ENCODE measurements at places on chromosomes 12 and 14.
A peak's percentile ranks its signal among the peaks of the same experiment; 100 is the strongest.

DNA sequence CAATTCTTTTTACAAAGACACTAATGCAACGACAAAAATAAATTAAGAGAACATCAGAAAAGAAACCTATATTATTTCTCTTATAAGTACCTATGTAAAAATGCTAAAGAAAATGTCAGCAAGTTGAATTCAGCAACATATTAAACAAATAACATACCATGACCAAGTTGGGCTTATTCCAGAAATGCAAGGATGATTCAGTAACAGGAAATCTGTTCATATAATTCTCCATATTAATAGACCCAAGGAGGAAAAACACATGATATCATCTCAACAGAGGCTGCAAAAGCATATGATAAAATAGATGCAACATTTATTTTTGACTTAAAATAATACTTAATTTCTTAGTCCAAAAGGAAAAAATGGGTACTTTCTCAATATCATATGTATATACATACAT lies 25.1 kb upstream of the GPHB5 start:
- DNase-seq = no peak

GRCh38 chr12:53047221-53048032 lies 2.4 kb upstream of the TNS2 start:
- peak; percentile 78 for DNase-seq

DNA sequence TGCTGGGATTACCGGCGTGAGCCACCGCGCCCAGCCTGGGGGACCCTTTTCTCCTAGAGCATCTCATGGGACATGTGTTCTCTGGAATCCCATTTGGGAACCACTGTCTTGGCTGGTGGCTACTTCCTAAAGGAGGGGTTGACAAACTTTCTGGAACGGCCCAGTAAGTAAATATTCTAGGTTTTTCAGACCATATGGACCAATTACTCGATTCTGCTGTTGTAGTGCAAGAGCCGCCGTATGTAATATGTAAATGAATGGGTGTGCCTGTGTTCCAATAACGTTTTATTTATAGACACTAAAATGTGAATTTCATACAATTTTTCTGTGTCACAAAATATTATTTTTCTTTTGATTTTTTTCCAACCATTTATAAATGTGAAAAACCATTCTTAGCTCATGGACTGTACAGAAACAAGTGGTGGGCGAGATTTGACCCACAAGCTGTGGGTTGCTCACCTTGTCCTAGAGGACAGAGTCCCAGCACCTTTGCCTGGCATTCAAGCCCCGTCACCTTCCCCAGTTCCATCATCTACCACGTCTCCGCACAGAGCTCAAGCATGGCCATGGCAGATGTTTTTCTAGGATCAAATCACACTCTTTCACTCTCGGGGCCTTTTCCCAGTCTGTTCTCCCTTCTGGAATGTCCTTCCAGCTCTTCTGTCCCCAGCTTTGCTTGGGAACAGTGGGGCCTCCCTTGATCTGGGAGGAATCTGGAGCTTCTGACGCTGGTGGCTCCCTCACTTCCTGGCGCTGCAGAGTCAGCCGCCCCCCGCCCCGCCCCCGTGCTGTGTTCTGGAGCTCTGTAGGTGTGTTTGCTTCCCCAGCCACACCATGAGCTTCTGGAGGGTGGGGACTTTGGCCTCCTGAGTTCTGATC lies 17.9 kb upstream of the RCOR1 start:
- peak; percentile 94 for DNase-seq

GRCh38 chr12:49703647-49704137 lies 3.5 kb downstream of the FMNL3 start:
- no peak for DNase-seq

DNA sequence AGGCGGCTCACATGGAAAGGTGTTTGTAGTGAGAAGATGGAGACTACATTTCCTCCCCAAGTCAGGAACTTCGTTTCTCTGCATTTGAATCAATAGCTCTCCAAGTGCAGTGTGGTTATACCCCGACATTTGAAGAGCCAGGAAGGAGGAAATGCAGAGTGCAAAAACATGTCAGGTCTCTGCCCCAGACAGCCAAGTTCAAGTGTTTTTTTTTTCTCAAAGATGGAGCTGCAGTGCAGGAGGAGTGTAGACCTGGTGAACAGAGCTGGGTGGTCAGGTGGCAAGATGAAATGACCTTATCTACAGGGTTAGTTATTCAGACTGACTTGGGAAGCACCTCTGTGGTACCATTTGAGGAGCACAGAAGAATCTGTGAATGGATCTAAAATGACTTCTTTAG lies 21.3 kb downstream of the MLXIP start:
- no peak for DNase-seq

DNA sequence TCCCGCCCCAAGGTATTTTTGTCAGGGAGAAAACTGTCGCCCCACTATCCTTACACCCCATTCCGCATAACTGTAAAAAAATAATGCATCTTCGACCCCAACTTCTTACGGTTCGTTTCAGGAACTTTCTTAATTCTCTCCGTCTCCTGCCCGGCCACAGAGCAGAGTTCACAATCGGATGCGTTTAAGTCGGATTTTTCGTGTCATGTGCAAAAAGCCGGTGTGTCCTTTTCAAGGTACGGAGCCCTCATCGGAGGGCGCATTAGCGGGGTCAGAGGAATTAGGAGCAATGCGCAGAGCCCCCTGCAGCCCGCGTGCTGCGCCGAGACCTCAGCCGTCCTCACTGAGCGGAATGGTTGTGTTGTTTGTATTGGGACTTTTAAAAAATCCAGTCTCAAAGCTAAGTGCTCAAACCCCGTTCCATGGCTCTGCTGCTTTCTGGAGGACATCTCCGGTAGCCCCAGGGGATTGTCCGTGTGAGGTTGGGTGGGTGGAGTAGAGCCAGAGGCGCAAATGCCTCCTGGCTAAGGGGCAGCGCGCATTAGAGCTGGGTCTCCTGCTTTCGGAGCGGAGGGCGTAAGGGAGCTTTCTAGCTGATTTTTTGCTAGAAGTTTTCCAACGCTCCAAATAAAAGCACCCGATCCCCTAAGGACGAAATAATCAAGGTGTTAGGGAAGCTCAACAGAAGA lies 3.9 kb upstream of the GSC start:
- DNase-seq = peak; percentile 81

- no peak for DNase-seq
Observed at GRCh38 chr14:74109369-74109768, 24.6 kb downstream of the LIN52 start.

- no peak for DNase-seq
Observed at GRCh38 chr12:47775100-47775911, 2.3 kb downstream of the SLC48A1 start.

- no peak for DNase-seq
Observed at GRCh38 chr12:104538891-104539462, 82.2 kb downstream of the CHST11 start.

- DNase-seq = no peak
Observed at GRCh38 chr14:98965076-98965475, 306.9 kb downstream of the BCL11B start.

DNA sequence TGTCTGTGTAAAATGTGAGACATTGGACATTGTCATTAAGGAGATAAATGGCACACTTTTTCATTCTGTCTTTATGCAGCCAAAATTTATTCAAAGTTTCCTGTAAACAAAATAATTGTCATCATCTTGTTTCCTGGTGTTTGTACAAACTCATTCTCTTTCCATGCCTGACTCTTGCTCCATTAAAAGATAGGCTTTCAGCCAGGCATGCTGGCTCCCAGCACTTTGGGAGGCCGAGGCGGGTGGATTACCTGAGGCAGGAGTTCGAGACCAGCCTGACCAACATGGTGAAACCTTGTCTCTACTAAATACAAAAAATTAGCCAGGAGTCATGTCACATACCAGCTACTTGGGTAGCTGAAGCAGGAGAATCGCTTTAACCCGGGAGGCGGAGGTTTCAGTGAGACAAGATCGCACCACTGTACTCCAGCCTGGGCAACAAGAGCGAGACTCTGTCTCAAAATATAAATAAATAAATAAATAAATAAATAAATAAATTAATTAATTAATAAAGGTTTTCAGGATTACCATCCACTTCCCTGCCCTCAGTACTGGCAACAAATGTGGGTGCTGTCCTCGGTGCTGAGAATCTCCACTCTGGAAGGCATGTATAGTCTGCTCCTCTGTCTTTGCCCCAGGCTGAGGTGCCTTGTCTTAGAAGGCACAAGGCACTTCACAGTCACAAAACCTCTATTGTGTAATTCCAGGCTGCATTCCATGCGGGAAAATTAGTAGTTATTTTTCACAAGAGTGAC lies 83.2 kb downstream of the PAH start:
- peak; percentile 70 for DNase-seq

GRCh38 chr12:20439626-20440025 lies 71.3 kb downstream of the PDE3A start:
- DNase-seq = no peak

DNA sequence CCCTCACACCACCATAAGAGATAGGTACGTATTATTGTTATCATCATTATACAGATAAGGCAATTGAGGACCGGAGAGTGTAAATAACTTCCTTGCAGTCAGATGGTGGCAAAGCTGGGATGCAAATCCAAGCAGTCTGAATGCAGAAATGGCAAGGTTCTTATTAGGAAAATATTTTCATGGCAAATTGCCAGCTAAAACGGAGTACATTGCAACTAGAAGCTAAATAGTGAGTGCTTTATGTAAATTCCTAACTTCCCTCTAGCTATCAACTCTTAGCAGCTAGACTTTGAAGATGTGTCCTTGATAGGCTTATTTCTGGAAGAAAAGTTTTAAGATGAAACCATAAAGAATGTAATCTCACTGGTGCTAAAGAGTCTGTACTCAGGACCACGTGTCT lies 323.9 kb upstream of the DIO2 start:
- peak; percentile 29 for DNase-seq

GRCh38 chr14:54168489-54168888 lies 211.9 kb upstream of the BMP4 start:
- DNase-seq = no peak

- DNase-seq = no peak
Observed at GRCh38 chr12:19284658-19285057, 154.6 kb upstream of the AEBP2 start.

- DNase-seq = no peak
Observed at GRCh38 chr14:50318031-50318626, 6.0 kb downstream of the DMAC2L start.

DNA sequence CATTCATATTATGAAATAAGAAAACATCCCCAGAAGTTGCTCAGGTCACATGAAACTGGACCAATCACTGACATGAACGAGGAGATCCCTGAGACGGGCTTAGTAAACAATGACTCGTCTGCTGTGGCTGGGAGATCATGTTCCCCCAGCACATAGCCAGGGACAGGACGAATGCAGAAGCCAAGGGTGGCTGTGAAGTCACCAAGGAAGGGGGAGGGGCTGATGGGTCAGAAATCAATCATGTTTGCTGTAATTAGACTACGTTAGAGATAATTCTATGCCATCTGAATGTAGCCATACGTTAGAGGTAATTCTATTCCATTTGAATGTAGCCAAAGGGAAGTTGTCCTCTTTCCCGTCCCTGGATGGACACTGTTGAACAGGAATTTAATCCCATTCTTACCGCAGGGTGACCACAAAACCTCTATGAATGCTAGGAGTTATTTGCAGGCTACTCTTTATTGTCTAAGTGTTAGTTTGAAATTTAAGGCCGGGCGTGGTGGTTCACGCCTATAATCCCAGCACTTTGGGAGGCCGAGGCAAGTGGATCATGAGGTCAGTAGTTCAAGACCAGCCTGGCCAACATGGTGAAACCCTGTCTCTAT lies 332.9 kb downstream of the TMEM132D start:
- DNase-seq = peak; percentile 55

GRCh38 chr12:52007158-52007921 lies 594 bp downstream of the TAMALIN start:
- DNase-seq = no peak

DNA sequence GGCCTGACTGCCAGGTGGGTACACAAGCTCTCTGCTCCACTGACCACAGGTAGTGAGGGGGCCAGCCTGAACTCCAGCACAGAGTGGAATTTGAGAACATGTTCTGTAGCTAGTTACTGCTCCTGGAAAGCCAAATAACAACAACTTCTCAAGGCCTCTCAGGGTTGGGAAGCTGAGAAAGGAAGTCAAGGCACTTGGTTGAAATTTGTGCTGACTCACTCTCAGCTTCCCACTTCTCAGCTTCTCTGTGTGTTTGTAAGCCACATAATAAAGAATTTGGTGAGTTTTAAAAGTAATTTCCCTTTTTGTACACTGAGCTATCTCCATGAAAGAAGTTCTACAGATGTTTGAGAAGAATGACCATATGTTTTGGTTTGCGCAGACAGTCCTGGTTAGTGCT lies 234.9 kb downstream of the KTN1 start:
- DNase-seq = no peak

DNA sequence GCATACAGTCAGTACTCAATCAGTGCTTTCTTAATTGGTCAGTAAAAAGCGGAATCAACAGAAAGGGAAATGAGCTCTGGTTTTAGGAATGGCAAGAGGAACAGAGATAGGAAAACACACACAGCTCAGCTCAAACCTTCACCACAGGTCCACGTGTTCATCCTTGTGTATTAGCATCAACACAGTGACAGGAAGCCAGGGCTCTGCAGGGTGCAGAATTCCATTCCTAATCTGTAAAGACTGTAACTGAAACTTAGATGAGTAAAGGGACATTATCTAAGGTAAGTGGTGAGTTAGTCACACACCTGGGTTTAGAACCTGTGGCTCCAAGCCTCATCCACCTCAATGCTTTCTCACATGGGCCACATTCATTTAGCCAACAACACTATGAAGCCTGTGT lies 1242.2 kb upstream of the TMEM132C start:
- DNase-seq = peak; percentile 74

- no peak for DNase-seq
Observed at GRCh38 chr12:68376901-68377300, 44.7 kb upstream of the MDM1 start.

DNA sequence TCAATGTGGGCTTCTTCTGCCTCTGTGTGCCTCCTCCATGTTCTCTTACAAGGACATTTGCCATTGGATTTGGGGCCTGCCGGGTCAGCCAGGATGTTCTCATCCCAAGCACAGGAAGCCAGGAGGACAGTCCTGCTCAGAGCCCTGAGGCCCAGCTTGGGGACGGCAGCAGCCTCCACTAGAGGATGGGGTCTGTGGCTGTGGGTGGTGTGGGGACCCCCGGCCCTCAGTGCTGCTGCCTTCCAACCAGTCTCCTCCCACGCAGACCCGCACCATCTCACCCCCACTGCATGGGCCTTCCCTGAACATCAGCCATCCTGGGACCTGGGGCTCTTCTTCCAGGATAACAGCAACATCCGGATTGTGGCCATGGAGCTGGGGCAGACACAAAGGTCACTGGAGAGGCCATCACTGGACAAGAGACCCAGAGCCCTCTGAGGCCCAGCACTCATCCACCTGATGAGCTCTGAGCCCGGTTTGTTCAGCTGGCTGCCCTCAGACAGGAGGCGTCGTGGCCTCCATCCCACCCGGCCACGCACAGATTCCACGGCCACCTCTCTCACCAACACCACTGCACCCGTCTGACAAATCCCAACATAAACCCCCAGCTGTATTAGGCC lies 56.5 kb upstream of the C14orf180 start:
- no peak for DNase-seq

GRCh38 chr14:93331002-93331727 lies 1.7 kb downstream of the BTBD7 start:
- no peak for DNase-seq

DNA sequence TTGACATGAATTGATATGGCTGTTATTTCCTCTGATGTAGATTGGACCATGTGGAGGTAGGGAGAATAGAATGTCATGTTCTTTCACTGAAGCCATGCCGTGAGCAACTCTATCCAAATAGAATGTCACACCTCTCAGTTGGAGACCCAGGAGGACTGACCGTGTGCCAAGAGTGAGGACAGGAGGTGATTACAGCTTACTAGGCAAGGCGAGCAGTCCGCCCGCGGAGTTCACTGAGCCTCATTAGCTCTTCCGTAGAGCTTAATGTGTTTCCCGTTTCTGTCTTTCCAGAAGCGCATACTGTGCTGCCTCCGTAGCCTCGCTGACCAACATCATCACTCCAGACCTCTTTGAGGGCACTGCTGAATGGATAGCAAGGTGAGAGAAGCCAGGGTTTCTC lies 45.6 kb downstream of the FNTB start:
- peak; percentile 21 for DNase-seq
